H4 (cell line): ENCODE measurements at places on chromosomes 7 and 10. TPM values are rescaled to one million over a fixed set of nuclear protein-coding genes. Genes with fewer than 3 reads are reported as not detected.

GRCh38 chr7:88597941-88598425 is 161.5 kb upstream of the ZNF804B start:
- DNase-seq: no peak

GRCh38 chr7:5693529-5693928 is 87.9 kb downstream of the RNF216 start:
- peak; percentile 90 for DNase-seq

NOM1 gene
- total RNA-seq: 6.9 and 7.1 TPM in 2 replicates

DNA sequence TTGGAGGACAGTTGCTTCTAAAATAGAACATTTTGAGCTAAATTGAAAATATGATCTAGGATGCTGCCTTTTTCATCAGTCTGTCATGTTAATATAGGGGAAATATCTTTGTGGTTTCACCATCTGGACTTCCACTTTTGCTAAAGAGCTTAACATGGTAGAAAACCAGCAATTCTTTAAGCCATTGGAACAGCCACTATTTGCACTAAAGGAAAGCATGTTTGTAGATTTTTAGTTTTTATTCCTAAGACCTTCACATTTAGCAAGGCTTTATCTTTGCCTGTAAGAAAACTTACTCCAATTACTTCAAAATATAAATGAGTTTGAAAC is 291.0 kb downstream of the RNLS start:
- DNase-seq: no peak

PRKG1 gene
- 2.4 and 3.4 TPM in 2 replicates for total RNA-seq
